ENCODE measurements at places on chromosomes 11 and 22.

DNA sequence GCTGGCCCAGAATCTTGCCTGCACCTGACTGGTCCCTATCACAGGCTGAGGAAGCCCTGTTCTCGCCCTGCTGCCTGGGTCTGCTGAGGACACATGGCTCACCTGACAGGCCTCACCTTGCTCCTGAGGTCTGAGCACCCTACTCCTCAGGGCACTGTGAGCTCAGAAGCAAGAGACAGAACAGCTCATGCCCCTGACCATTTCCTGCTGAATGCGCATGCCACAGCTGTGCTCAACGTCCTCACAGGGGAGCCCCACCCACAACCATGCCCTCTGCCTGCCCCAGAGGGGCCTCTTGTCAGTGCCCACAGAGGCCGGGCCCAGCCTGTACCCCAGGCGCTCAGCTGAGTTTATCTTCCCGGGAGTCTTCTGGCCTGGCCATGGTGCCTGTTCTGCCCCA lies 2.8 kb upstream of the TSPO start:
- no peak for DNase-seq

DNA sequence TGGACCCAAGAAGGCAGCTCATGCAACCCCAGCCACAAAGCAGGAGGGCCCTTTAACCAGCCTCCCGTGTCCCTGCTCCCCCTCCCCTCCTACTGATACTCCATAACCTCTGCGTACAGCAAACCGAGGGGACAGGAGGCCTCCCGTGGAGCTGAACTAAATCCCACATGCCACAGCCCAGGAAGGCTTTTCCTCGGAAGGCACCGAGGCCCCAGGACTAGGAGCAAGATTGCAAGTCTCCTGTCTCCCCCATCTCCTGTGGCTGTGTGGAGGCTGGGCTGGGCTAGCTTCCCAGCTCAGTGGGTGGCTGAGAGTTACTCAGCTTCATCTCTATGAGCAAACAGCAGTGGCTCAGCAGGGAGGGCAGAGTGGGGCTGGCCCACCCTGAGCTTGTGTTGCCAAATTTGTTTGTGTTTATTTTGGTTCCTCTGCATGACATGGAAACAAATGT lies 62.7 kb upstream of the NECTIN1 start:
- no peak for DNase-seq

- DNase-seq = no peak
These were observed 28.4 kb downstream of the ZNF143 start for GRCh38 chr11:9489080-9489765.

DNA sequence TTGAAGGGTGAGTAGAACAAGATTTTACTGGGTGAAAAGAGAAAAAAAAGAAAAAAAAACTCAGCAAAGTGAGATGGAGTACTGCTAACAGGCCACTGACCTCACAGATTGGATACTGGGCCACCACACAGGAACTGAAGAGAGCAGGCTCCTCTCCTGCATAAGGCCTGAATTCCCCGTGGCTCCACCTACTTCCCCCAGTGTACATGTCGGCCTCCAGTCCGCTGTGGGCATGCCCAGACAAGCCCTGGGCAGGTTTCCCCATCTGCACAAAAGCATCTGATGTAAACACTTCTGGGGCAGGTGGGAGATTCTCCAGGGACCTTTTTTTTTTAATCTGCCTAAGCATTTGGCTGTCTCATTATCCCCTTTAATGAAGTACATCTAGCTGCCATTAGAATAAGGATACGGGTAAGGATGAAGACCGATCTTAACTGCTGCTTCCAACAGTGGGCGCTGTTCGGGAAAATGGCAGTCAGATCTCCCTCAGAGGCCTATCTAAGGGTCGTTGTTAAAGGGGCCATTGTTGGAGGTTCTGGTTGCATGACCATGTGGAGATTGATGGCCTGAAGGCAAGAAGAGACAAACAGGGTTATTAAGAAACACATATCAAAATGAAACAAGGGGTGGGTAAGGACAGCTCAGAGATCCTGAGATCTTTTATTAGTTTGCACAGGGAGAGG lies 48.5 kb downstream of the MS4A13 start:
- no peak for DNase-seq

- DNase-seq = peak; percentile 13
These were observed 6.5 kb upstream of the TOP3B start for GRCh38 chr22:21989049-21989448.

- no peak for DNase-seq
These were observed 37.5 kb downstream of the SYN3 start for GRCh38 chr22:33020721-33021120.

- DNase-seq = no peak
These were observed 948 bp upstream of the MRTFA start for GRCh38 chr22:40637183-40638150.

- no peak for DNase-seq
These were observed 13.1 kb upstream of the TTLL12 start for GRCh38 chr22:43200031-43200430.

DNA sequence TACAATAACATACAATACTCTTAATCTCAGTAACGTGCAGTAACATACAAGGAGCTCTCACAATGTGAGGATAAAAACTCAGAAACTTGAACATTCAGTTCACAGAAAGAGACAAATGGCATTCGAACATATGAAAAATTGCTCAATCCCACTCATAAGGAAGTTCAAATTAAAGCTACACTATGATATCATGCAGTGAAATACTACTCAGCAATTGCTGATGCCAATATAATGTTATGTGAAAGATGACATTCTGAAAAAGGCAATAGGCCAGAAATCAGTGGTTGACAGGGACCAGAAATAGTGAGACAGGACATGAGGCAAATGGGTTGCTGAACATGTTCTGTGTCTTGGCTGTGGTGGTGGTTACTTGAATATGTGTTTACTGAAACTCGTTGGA lies 33.7 kb upstream of the PITPNB start:
- no peak for DNase-seq

- DNase-seq = peak; percentile 31
These were observed 2.0 kb downstream of the KCNJ11 start for GRCh38 chr11:17386331-17387084.

- no peak for DNase-seq
These were observed 333.8 kb upstream of the CHORDC1 start for GRCh38 chr11:90556606-90557005.

DNA sequence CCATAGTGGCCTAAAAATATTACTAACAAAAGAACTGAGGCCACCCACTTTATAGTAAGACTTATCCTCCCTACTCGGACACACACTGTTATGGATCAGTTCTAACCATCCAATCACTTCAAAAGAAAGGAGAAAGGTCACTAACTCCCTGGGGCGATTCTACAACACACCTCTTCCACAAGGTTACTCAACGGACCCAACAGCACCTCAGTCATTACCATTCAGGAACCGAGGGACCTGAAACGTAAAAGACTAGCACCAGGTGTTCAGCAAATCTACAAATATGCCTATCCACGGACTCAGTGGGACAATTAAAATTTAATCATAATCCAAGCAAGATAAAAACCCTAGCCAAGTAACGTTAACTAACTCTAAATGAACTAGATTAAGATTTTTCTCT lies 1.6 kb downstream of the HNRNPUL2 start:
- no peak for DNase-seq

- peak; percentile 85 for DNase-seq
These were observed at the start of gene ACP2 for GRCh38 chr11:47248664-47249377. TSS of gene ACP2 (minus strand) at chr11:47248814. CDS start at chr11:47248789, 25 bp downstream.

DNA sequence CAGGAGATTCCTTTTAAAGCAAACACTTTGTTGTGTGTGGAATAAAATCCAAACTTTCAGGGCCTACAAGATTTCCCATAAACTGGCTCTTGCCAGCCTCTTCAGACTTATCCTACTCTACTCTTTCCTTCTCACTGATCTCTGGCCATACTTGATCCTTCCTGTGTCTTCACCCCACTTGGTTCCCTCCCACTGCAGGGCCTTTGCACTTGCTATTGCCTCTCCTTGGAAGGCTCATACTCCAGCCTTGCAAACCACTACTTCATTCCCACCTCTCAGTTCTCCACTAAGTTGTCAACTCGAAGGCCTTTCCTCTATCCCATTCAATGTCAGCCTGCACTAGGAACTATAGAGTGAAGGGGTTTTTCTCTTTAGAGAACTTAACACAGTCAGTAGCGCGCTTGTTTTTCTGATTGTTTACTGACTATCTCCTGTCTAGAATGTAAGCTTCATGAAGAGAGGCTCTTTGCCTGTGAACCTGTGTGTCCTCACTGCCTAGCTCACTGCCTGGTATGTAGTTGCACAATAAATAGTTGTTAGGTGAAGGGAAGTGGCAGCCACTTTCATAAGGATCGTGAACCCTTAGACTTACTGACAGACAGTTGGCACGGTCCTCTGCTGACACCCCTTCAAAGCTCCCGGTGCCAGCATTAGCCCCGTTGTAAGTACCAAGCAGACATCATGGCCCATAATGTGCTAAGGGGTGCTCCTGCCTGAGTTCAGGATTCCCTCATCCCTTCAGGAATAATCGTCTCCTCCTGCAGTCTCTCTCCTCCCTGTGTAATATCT lies 833 bp upstream of the ME3 start:
- no peak for DNase-seq

DNA sequence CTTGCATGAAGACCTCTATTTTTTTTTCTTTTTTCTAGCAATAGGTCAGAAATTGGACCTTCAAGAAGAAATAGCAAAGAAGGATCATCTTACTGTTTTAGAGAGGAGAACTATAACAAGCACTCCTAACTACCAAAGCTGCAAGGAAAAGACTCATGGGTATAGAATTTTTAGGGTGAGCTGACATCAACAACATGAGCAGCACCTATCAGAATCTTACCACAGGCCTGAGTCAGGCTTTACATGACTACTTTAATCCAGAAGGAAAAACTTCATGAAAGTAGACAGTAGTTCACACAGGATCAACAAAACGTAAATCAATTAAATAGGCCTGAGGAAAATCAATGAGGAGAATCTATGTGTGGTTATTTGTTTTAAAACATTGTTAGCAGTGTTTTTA lies 130.5 kb downstream of the FAM76B start:
- DNase-seq = no peak

- DNase-seq = no peak
These were observed 1.6 kb downstream of the SPON1 start for GRCh38 chr11:13963949-13964770.

GRCh38 chr11:19241260-19242178 lies 774 bp upstream of the E2F8 start:
- DNase-seq = no peak

- DNase-seq = peak; percentile 79
These were observed 60.0 kb downstream of the MYO7A start for GRCh38 chr11:77187776-77188632.

DNA sequence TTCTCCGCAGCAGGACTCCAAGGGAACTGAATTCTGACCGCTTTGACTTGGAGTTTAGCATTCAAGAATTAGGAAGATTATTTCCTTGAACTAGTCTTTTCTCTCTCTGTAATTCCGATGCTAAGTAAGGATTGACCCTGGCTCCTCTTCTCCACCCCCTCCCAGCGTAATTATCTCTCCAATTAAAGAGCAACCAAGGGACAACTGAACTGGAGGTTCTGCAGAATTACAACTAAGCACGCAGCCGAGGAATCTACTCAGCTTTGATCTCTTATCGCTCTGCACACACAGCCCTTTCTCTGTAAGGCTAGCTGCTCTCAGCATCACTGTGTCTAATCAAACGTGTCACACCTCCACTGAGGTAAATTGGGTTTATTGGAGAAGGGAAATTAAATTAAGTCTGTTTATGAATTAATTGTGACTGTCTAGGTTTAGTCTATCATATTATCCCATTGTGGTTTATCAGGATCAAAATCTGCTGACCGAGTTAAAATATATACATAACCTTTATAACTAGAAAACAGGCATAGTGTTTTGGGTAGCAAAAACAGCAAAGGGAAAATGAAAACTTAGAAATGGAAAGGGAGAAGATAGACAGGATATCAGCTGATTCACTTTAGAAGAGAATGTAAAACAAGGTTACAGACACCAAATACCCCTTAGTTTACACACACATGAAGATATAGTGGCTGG lies 241.3 kb upstream of the LARGE1 start:
- no peak for DNase-seq

All from DMS79 treated with DMSO at 0.1 percent for 48 hours (cell line).